ENCODE measurements at places on chromosomes 6 and 20.

DNA sequence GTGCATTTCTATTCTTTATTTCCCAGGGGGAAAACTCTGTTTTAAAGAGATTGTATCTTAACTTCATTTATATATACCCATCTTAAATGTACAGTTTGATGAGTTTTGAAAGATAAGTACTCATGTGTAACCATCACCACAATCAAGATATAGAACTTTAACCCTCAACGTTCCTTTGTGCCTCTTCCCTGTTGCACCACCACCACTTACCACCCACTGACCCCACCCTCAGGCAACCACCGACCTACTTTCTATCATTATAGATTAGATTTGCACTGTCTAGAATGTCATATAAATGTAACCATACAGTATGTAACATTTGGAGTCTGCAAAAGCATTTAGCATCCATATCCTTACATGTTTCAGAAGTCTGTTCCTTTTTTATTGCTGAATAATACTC, 121.0 kb downstream of the RTN4IP1 start:
- no peak for DNase-seq

- DNase-seq, result no peak
Measured at GRCh38 chr20:53795170-53795569, 201.5 kb upstream of the ZNF217 start.

DNA sequence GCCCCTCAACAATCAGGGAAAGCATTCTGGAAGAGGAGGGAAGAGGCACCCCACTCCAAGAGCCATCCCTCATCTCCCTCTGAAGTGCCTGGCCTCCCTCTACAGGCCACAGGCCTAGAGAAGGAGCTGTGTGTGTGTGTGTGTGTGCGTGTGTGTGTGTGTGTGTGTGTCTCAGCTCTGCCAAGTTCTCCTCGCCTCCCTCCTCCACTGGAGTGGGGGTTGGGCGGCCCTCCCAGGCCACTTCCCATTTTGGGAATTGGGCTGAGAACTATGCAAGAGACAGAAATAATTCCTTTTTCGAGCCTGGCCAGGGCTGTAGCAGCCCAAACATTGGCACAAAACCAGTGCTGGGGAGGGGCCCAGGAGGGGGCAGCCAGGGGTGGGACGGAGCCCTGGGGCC, 35.7 kb downstream of the KCNB1 start:
- DNase-seq, result no peak

DNA sequence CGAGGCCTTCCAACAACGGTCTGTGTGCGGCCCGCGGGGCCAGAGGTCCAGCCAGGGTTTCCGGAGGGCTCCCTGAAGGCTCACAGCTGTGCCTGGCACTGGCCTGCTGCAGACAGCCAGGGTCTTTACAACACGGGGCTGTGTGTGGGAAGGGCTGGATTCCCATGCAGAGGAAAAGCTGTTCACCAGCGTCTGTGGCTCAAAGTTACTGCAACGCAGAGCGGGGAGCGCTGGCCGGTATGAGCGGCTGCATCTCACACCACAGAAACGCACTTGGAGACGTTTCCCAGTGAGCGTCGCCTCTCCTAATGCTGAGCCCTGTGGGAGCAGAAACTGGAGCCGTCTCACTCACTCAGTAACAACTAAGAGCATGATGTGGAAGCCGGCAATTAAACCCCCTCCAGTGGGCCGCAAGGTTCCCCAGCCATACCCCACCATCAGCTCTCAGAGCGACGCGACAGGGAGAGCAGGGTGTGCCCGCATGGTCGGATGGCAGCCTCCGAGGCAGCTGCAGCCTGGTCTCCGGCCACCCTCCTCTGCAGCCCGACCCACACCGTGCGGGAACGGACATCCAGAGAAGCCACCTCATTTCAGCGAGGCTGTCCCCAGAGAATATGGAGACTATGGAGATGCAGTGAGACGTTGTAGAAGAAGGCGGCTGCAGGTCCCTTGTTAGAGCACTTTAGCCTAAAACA, 42.6 kb downstream of the DLL1 start:
- no peak for DNase-seq

GRCh38 chr20:61765081-61765870, 300.4 kb downstream of the TAF4 start:
- DNase-seq, result no peak

- DNase-seq, result no peak
Measured at GRCh38 chr6:62714112-62714511, 428.1 kb upstream of the KHDRBS2 start.

- no peak for DNase-seq
Measured at GRCh38 chr20:44908987-44909871, 631 bp upstream of the PABPC1L start.

DNA sequence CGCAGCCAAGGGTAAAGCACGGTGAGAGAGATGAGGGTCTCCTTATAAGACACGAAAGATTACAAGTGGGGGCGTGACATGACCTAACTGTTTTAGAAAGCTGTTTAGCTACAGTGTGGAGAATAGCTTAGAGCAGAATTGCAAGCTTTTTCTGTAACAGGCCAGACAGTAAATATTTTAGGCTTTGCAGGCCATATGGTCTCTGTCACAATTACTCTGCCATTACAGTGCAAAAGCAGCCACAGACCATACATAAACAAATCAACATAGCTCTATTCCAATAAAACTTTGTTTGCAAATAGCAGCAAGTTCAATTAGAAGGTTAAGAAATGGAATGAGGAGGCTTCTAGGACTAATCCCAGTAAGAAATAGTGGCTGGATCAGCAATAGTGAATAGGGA, 16.8 kb downstream of the PGM3 start:
- no peak for DNase-seq

GRCh38 chr20:3000852-3001523, 42.4 kb upstream of the GNRH2 start:
- no peak for DNase-seq

DNA sequence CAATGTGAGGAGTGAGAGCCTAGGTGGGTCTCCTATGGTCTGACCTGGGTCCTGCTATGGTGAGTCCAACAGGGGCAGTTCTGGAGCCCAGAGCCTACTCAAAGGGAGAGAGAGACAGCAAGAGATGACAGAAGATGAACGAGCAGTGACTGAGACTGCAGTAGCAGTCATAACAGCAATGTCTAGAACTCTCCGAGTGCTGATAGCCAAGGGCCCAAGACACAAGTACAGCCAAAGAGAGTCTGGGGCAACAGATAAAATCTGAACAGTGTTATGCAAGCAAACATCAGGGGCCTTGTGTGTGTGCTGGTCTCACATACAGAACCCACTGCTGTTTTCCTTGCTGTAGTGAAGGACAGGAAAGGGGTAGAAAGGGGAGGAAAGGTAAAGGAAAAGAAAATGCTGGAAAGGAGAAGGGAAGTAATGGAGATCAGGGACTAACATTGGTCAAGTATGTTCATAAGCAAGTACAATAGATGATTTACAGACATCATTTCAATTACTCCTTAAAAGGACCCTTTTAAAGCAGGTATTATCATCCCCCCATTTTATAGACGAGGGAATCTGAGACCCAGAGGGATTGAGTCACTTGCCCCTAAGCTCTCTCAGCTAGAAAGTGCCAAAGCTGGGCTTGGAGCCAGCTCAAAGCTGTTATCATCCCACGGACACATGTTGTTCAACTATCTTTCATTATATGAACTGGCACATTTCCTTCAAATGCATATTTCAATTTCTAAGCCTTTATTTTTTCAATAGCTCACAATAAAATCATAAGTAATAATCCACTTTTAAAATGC, 182.3 kb upstream of the RAB32 start:
- DNase-seq, result no peak

GRCh38 chr6:12410946-12411345, 120.8 kb downstream of the EDN1 start:
- no peak for DNase-seq

- DNase-seq, result no peak
Measured at GRCh38 chr20:49762940-49763766, 49.5 kb upstream of the B4GALT5 start.

- no peak for DNase-seq
Measured at GRCh38 chr6:54111341-54112045, at the start of gene MLIP. Gene MLIP, plus strand, starts transcription at chr6:54111443. Its CDS starts 37 bp downstream, at chr6:54111480.

- DNase-seq, result no peak
Measured at GRCh38 chr6:143126574-143126941, 65.9 kb downstream of the AIG1 start.

- no peak for DNase-seq
Measured at GRCh38 chr20:23710771-23711170, 21.9 kb upstream of the CST4 start.

DNA sequence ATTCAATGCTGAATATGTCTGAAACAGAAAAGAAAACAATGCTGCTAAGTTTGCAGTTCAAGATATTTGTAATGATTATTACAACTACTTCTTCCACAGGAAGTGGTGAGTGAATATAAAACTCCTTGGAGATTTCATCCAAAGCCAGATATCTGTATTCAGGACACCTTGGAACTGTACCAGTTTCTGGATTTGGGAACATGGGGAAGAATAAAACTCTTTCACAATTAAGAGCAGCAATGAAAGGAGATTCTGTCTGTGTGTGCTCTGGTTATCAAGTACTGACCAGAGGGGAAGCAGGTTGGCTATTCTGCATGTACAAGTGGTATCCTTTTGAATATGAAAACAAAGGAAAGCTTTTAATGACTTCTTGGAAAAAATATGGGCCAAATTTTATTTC, 21.1 kb downstream of the ELOVL2 start:
- DNase-seq, result no peak

All from DMS 273 treated with DMSO at 0.1 percent for 48 hours (cell line).